ENCODE measurements at places on chromosomes 3 and 15.
A peak's percentile ranks its signal among the peaks of the same experiment; 100 is the strongest.

- DNase-seq = no peak
Observed at GRCh38 chr15:28890711-28891495, 5.1 kb downstream of the APBA2 start.

DNA sequence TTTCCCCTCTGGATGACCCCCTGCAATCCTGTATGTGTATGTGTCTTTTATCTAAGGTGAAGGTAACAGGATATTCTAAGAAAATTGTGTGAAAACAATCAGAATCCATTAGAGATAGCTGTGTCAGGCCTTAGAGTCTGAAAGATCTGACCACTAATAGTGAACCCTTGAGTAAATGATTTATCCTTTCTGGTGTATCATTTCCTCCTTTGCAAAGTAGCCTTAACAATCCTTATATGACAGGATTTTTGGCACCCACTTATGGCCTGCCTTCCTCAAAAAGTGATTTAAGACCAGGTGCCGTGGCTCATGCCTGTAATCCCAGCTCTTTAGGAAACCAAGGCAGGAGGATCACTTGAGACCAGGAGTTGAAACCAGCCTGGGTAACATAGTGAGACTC lies 110.2 kb downstream of the RBPMS2 start:
- DNase-seq = no peak

DNA sequence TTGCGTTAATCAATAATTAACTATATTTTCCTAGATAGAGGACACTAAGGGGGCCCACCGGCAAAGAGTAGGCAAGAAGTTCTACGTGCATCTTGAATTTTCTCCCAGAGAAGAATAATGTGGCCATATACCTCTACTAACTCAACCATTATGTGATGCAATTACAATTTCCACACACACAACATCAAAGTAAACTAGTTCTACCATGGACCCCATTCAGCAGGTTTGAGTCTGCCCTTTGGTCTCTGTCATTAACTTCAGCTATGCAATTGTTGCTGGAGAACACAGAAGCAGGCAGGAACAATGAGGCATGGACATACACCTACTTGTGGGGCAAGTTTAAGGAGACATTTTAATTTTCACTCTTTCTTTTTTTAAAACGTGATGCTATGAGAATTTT lies 705.9 kb downstream of the PDCD6IP start:
- DNase-seq = no peak

GRCh38 chr3:132174500-132174899 lies 139.7 kb upstream of the CPNE4 start:
- no peak for DNase-seq

DNA sequence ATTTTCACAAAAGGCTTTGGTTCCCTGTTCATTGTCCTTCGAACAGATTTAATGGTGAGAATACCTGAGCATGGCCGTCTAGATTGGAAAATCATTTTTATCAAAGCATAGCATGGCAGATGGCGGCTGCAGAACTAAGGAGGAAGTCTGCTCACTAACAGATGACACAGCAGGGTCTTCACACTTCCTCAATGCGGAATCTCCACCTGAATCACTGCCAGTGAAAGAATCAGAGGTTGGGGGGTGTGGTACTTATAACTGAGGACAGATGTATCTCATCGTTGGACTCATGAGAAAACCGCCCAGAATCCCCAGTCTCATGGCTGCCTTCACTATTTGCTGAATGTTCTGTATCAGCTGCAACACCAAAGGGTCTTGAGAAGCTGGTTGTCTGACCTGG lies 31.6 kb upstream of the PYGO1 start:
- no peak for DNase-seq

- DNase-seq = no peak
Observed at GRCh38 chr3:171250444-171250843, 209.8 kb downstream of the TNIK start.

GRCh38 chr15:31278544-31279220 lies 48.0 kb upstream of the KLF13 start:
- DNase-seq = no peak

DNA sequence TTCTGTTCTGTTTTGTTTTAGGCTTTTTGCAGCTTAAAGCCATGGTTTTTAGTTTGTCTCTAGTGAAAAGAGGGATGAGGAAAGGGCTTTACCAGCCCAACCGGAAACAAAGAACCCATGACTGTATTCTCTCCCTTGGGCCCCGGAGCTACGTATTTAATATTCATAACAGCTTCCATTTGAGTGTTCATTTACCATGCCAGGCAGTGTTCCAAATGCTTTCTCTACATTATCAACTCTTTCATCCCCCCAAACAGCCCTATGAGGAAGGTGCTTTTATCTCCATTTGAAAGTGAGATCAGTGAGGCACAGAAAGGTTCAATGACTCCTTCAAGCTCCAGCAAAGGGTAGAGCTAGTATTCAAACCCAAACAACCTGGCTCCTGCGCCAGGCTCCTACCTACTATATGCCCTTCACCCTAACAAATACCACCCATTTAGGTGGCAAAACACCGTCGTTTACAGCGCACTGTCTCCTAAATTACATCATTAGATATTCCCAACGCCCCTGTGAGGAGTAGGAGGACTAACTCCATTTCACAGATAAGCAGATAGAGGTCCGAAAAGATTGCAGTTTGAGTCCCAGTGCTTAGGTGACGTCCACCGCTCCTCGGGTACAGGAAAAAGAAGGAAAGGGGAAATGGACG lies 27.9 kb downstream of the GTPBP8 start:
- DNase-seq = no peak

DNA sequence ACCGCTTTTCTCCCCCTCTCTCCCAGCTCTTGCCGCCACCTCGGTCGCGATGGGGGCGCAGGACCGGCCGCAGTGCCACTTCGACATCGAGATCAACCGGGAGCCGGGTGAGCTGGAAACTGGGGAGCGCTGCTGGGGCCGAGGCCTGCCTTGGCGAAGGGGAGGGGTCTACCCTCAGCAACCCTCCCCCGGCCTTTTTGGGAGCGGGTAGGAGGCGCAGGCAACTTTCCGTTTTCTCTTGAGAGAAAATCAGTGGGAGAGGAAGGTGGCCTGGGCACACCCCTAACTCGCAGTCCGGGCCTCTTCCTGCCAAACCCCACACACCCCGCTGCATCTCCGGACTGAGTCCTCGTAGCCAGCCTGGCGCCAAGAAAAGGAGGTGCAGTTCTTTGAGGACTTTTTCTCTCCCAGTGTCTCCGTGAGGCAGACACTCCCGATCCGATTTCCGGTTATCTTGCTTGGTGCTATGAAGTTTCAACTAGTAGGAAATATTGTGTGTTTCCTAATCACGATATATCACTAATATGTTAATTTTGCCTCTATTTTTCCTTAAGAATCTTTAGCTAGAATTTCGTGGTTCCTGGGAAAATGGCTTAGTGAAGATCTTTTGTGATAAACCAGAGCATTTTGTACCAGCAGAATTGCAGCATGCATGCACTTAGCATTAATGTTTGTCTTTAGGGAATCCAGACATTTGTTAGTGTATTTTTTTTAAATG lies 631 bp downstream of the NKTR start:
- DNase-seq = peak; percentile 24

DNA sequence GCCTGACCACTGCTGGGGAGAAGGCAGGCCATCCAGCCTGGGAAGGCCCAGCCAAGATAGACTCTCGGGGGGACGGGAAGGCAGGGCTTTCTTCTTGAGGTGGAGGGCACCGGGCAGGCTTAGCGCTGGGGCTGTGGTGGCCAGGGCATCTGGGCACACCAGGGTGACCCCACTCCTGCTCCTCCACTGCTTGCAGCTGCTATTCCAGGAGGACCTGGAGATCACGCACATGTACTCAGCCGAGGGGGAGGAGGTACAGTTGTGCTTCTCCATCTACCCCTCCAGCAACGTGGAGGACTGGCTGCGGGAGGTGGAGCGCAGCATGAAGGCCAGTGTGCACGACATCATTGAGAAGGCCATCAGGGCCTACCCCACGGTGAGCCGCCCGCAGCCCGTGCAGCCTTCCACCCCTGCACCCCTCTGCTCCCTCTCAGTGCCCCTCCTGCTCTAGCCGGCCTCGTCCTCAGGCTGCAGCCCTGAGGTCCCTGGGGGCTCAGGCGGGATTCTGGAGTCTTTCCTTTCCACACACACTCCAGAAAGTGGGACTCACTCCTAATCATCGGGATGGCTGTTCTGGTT lies 42.3 kb downstream of the DNAH1 start:
- no peak for DNase-seq

GRCh38 chr3:60698117-60698516 lies 553.1 kb downstream of the FHIT start:
- DNase-seq = peak; percentile 28

GRCh38 chr15:52326756-52327155 lies 31.2 kb upstream of the MYO5C start:
- no peak for DNase-seq

DNA sequence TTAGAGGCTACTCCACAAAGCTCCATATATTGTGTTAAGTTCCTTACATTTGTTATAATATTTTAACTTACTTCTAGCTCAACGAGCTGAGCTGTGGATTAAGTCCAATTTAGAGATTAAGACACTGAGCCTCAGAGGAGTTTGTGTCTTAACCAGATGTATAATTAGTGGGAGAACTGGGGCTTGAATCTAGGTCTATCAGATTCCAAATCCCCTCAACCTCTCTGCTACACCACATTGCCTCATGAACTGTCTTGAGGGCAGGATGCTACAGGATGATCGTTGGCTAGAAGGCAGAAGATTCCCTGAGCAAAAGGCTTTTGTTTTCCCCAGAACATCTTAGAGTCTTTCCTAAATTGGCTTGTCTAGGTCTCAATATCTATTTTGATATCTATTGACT lies 890.8 kb downstream of the NAALADL2 start:
- DNase-seq = no peak

DNA sequence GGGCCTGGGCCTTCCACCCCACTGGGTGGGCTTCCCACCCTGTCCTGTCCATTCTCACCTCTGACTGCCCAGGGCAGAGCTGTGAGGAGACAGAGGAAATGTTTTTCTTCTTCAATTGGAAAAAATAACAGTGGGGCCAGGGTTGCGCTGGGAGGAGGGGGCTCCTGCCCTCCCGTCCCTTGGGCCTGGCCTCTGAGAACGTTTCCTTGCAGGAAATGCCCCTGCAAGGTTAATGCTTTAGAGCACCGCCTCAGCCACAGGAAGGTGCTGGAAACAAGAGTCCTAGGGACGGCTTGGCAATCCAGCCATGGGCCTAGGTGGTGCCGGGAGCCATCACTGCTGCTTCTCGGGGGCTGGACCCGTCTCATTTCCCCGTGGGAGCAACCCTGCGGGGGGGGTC lies 3.8 kb upstream of the PLXND1 start:
- no peak for DNase-seq

DNA sequence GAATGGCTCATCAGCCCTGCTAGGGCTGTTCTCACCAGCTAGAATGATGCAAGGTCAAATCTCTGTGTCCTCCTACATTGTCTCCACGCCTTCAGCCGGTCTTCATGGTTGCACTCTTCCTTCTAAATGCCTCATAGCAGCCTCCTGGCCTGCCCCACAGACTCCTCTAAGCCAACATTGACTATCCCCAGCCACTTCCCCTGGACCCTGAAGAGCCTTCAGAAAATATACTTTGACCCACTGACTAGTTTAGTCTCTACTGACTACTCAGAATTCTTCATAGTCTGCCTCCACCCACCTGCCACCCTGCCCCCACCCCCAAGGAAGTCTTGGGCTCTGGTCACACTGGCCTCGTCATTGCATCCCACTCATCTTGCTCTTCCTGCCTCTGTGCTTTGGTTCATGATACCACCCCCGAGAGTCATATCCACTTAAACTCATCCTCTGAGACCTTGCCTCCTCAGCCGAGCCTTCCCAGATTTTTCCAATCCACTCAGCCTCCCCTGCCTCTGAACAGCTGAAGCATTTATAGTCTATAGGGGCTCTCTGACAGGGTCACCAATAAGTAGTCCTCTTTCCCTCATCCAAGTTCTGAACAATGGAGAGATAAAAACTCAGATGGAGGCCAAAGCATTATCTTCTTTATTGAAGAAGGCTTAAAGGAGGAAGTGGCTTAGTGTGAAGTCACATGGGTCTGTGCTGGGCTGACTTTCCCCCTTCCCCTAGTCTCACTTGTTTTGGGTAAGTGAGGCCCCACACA lies 9.5 kb upstream of the DOCK3 start:
- DNase-seq = no peak

- DNase-seq = no peak
Observed at GRCh38 chr3:37297459-37297858, 123.1 kb upstream of the LRRFIP2 start.

GRCh38 chr3:159451482-159451881 lies 537.2 kb upstream of the IL12A start:
- no peak for DNase-seq

GRCh38 chr3:170830580-170830979 lies 39.4 kb downstream of the RPL22L1 start:
- DNase-seq = no peak

- no peak for DNase-seq
Observed at GRCh38 chr15:70461017-70461416, 302.3 kb downstream of the UACA start.

DNA sequence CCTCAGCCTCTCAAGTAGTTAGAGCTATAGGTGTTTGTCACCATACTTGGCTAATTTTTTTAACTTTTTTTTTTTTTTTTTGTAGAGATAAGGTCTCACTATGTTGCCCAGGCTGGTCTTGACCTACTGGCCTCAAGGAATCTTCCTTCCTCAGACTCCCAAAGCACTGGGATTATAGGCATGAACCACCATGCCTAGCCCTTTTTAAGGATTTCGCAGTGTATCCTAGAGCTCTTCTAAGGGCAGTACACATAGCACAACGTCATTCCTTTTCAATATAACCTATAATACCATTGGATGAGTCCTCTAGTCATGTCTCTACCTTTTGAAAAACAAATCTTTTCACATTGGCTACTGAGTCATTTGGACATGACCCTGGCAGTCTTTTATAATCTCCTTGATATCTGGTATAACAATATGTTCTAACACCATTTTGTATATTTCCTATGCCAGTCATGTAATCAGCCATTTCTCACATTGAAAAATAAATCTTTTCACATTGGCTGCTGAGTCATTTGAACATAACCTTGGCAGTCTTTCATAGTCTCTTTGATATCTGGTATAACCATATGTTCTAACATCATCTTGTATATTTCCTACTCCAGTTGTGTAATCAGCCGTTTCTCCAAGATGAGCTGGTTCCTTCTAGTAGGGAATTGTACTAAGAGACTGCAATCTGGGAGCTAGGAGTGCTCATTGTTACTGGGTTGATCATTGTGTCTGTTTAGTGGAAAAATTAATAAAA lies 944.7 kb downstream of the MCTP2 start:
- no peak for DNase-seq

DNA sequence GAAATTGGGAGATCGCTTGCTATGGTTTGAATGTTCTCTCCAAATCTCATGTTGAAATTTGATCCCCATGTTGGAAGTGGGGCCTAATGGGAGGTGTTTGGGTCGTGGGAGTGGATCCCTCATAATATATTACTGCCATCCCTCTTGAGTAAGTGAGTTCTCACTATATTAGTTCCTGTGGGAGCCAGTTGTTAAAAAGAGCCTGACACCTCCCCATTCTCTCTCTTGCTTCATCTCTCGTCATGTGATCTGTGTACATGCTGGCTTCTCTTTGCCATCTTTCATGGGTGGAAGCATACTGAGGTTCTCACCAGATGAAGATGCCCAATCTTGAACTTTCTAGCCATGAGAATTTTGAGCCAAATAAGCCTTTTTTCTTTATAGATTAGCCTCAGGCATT lies 43.0 kb upstream of the IL20RB start:
- no peak for DNase-seq

Measured in NCI-H2227 treated with DMSO at 0.1 percent for 48 hours (cell line).